ENCODE measurements at places on chromosomes 12 and 14.

- no peak for DNase-seq
Measured at GRCh38 chr12:132163041-132163910, 19.0 kb downstream of the NOC4L start.

DNA sequence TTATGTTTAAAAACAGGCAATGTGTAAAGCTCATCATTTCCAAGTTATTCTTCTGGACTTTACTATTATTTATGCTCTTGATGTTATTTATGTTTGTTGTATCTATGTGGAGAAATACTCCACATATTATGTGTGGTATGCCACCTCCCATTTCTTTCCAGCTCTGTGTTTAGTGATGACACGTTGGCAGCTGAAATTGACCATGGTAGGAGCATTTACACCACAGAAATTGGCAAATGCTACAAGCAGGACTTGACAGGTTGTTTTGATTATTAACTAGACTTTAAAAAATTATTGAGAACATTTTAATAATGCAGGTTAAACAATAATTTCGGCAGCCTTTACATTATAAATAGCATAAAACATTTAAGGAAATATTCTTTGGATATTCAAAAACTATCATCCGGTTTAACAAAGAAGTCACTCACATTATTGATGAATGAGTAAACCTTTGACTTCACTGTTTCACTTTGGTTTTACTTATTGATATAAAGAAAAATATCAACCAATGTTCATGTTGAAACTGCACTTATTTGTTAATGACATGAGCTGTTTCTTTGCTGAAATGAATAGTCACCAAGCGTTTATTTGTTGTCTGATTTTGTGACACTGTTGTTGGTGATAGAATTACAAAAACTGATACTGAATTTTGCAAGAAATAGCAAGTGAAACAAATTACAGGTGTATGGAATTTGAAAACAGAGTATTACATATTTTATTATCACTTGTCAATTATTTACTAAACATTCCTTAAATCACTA, 76.8 kb downstream of the HMGA2 start:
- no peak for DNase-seq

GRCh38 chr12:76201316-76201715, 116.8 kb upstream of the NAP1L1 start:
- no peak for DNase-seq

GRCh38 chr14:65949711-65950516, 536.3 kb upstream of the CCDC196 start:
- DNase-seq = no peak

DNA sequence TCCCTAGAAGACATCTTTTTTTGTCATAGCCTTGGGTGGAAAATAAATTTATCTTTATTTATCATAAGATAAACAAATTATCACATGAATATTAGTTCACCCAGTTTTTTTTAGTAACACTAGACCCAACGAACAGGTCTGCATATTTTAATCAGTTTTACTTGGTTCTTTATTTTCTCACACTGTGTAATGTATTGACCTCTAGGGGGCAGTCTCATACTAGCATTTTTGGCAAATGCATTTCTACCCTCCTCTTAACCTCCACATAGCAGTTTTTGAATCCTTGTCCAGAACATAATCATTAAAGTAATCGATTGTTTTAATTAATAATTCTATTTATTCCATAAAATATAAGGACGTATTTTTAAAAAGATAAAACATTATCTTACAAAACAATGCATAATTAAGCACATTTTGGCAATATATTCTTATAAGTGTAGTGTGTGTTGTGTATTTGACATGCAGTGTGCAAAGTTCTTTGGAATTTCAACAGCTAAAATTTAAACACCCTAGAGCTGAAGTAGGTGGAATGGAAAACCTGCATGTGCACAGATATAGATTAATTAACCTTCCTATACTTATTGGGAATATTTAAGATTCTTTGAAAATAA, 31.6 kb upstream of the PTPRQ start:
- no peak for DNase-seq

GRCh38 chr14:39492267-39492666, 60.0 kb upstream of the FBXO33 start:
- DNase-seq = no peak

Data from activated CD8-positive, alpha-beta memory T cell treated with anti-CD3 and anti-CD28 coated beads for 1 hour (primary cell).